ENCODE measurements at places on chromosomes 1 and 21. TPM values are rescaled to one million over a fixed set of nuclear protein-coding genes. Genes with fewer than 3 reads are reported as not detected.

DNA sequence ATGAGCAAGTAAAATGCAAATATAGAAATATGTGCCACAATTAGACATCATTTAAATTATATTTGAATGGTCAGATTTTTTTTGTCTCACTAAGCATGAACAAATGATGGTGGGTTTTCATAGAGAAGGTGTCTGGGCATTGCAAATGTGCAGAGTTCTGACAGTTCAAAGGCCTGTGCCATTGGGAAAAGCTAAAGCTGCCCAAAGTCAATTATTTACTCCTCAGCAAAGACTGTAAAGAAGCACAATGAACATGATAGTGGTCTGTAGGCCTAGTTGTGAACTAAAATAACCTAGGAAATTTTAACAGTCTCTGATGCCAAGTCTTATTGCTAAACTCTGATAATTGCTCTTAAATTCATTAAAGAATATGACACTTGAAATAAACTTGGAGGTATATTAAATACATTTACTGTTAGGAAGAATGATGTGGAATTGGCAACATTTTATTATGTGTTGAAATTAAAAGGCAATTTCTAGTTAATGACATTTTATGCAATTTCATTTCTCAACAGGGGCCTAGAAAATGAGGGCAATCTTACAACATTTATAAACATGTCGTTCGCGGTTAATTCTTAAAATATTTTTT lies 874.3 kb upstream of the ADAMTS5 start:
- H3K27ac ChIP-seq: no peak overlapping the region
- no peak for DNase-seq
- H3K27me3 ChIP-seq: no peaks in the 10 kb centered on the region
- no peaks in the 10 kb centered on the region for H3K36me3 ChIP-seq
- no peaks in the 10 kb centered on the region for H3K4me1 ChIP-seq

- H3K27ac ChIP-seq: no peak overlapping the region
- H3K4me1 ChIP-seq: peaks cover 10% of the 10 kb centered on the region
- no peak overlapping the region for H3K4me3 ChIP-seq
Measured at GRCh38 chr1:98325646-98326440, 335.7 kb upstream of the SNX7 start.

Gene TAS1R3
- total RNA-seq: 1.1 TPM

Gene TBX19
- 4.3 TPM for total RNA-seq

Gene LCE2A
- not detected for total RNA-seq

Gene COL16A1
- not detected for total RNA-seq

Gene DIO1
- not detected for total RNA-seq

Gene SH2D2A
- 14.7 TPM for total RNA-seq

Gene PROX1
- total RNA-seq: not detected
